ENCODE measurements at places on chromosomes 16 and 17. TPM values are rescaled to one million over a fixed set of nuclear protein-coding genes. Genes with fewer than 3 reads are reported as not detected.

DNA sequence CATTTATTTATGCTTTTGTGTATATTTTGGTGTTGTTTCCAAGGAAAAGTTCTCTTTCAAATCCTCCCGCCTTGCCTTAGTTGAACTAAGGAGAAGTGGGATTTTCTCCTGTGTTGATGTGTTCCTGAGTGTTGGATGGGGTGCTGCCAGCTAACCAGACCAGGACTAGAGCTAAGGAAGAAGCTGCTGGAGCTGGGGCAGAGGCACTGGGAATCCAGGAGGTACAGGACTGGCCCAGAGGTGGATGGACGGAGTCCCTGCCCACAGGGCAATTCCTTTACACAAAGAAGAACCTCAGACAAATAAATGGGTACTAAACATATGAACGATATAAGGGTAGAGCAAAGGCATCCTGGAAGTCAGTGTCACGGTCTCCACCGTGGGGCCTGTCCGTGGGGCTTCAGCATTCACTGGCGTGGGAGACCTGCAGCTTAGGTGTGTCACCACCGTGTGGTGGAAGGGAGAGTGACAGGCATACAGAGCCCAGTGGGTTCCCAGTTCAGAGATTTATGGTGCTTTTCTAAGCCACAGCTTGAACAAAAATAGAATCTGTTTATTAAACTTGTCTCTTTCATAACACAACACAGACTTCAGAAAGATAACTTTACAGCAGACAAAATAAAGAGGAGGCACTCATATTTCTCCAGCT is 270.7 kb downstream of the NTN1 start:
- DNase-seq, result peak; percentile 83

DNA sequence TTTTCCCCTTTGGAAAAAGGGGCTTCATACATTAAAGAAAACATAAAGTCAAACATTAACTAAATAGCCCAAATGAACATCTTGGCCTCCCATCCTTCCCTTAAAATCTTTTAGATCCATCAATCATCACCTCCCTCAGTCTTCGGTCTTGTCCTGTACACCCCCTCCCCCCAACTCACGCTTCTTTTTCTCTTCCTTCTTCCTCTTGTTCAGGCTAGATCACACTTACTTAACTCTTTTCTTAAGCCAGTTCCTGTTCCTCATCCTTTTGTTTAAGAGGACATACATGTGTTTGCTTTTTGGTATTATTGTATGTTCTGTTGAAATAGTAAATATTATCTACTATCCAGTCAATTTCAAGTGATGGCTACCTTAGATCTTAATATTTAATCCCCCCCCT is 5.5 kb downstream of the MFSD6L start:
- DNase-seq, result no peak

DNA sequence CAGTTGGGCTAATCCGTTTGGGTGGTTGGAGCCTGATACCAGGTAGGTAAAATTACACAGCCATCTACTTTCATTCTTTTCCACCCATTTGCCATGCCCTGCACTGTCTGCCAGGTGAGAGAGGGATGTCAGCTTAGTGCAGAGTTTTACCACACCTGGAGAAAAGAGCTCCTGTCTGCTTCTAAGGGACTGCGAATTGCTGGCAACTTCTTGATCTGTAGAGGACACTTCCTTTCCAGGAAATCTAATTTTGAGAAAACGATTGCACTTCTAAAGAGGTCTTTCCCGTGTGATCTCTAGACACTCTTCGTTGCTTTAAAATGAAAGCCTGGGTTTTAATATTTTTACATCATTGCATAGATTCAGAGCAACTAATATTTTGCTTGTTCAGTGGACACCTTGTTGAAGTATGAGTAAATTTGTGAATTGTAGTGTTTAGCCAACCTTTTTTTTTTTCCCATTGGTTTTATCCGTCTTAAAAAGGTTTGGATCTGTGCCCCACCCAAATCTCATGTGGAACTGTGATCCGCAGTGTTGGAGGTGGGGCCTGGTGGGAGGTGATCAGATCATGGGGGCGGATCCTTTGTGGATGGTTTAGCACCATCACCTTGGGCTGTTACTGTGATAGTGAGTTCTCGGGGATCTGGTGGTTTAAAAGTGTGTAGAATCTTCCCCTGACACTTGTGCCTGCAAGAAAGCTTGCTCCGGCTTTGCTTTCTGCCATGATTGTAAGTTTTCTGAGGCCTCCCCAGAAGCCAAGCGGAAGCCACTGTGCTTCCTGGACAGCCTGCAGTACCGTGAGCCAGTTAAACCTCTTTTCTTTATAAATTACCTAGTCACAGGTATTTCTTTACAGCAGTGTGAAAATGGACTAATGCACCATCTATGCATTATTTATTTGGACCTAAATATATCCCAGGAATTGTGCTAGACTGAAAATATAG is 104.6 kb downstream of the PRKCA start:
- no peak for DNase-seq

GRCh38 chr17:80477647-80478478 is 1.5 kb upstream of the NPTX1 start:
- DNase-seq, result peak; percentile 81

DNA sequence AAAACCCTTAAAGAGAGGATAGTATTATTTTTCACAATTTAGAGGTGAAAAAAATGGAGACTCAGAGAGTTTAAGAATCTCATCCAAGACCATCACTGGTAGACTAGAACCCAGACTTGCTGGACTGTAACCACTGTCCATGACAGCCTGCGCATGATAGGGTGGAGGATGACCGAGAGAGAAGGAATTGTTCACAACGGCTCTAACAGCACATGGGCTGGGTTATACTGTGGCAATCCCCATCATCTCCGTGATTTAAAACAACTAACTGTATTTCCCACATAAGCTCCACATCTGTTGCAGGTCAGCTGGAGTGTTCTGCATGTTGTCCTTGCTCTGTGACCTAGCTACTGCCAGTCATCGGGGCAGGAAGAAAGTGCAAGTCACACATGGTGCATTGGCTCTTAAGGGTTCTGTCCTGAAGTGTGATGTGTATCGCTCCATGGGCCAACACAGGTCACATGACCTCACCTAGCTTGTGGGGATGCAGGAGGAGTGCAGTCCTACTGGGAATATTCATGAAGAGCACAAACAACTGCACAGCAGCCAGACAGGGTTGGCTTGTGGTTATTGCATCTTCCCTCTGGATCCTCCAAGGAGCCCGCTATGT is 131.2 kb upstream of the MPHOSPH6 start:
- DNase-seq, result no peak

GRCh38 chr16:82643936-82644630 is 17.3 kb downstream of the CDH13 start:
- DNase-seq, result peak; percentile 34

GRCh38 chr16:31352376-31353115 is 2.4 kb upstream of the ITGAX start:
- peak; percentile 59 for DNase-seq

The TEKT5 gene
- not detected for total RNA-seq

The HSF5 gene
- not detected for total RNA-seq

The TEX14 gene
- total RNA-seq, result 0.33 TPM
